ENCODE measurements at places on chromosomes 11 and 22. TPM values are rescaled to one million over a fixed set of nuclear protein-coding genes. Genes with fewer than 3 reads are reported as not detected.
A peak's percentile ranks its signal among the peaks of the same experiment; 100 is the strongest.

CRYBB2 gene
- total RNA-seq = not detected

MMP10 gene
- 0.10 TPM for total RNA-seq

CBL gene
- total RNA-seq = 9.0 TPM

TSPAN4 gene
- total RNA-seq = 86.2 TPM

SCGB1C1 gene
- total RNA-seq = 0.55 TPM

C22orf42 gene
- not detected for total RNA-seq

PRG3 gene
- total RNA-seq = not detected

KCNJ11 gene
- total RNA-seq = 0.35 TPM

MS4A15 gene
- not detected for total RNA-seq

DNA sequence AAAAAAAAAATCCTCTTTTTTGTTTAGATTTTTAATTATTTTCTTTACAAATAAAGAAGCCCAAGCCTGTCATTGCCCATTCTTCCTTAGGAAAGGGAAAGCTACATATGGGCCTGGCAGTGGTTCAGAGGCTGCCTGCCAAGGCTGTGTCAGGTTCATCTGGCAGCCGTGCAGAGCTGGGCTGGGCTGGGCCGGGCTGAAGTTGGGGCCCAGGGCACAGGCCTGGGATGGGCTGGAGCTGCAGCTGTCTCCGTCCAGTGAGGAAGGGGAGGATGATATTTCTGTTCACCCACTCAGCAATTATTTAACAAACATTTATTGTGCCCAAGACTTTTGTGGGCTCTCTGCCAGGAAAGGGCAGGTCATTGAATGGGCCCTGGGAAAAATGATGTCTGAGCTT is 4.6 kb downstream of the PRR5L start:
- DNase-seq = no peak

DNA sequence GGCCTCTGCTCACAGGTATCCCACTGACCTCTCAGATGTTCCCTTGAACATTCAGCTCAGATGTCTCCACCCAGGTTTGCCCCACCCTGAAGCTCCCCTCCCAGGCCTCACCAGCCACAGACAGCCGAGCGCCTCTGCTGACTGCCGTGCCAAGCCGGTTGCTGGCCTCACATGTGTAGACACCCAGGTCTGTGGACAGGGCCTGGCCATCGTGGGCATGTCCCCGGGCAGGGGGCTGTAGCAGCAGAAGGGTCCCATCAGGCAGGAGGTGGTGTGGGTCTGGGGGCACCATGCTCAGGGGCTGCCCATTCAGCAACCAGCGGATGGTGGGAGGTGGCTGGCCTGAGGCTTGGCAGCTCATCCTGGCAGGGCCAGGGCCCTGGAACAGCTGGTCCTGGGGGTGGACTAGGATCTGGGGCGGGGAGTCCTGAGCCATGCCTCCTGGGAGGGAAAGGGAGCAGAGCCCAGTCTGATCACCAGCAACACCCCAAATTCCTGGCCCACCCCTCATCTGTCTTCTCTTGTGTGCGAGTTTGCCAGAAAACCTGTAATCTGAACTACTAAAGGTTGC is 759 bp downstream of the ROBO4 start:
- no peak for DNase-seq

GRCh38 chr11:2144544-2145248 is 5.5 kb upstream of the IGF2 start:
- no peak for DNase-seq

DNA sequence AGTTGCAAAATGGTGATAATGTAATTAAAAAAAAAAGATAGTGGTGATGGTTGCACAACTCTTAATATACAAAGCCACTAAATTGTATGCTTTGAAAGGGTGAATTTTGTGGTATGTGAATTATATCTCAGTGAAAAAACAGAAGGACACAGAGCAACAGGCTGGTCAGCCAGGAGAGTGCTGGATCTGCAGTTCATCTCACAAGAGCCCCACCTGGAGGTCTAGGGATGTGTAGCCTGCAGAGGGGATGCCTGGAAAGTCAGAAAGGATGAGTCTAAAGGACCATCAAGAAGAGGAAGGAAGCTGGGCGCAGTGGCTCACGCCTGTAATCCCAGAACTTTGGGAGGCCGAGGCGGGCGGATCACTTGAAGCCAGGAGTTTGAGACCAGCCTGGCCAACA is 9.0 kb downstream of the POLR3H start:
- peak; percentile 22 for DNase-seq

GRCh38 chr11:130278745-130279144 is 36.0 kb downstream of the ZBTB44 start:
- DNase-seq = no peak

GRCh38 chr11:114426280-114426679 is 13.0 kb upstream of the REXO2 start:
- DNase-seq = no peak

GRCh38 chr11:90919332-90919731 is 696.5 kb upstream of the CHORDC1 start:
- no peak for DNase-seq

DNA sequence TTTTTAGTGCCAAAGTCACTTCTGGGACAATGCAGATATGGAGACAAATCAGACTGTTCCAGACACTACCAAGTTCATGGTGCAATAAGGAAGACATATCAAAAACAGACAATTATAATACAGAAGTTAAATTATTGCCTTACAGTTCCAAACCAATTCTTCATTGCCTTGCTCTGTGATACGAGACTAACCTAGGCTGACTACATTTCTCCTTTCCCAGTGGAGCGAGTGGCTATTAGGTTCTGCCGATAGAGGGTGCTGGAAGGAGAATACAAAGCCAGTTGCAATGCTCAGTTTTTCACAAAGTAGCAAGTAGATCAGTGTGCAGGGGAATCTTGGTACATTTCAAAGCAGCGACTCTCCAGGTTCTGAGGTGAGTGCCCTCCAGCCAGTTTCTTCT is 67.8 kb downstream of the FAM168A start:
- peak; percentile 15 for DNase-seq

- DNase-seq = no peak
Measured at GRCh38 chr22:22512951-22513350, 4.4 kb upstream of the ZNF280B start.

GRCh38 chr11:120336641-120337354 is 585 bp downstream of the ARHGEF12 start:
- DNase-seq = no peak

DNA sequence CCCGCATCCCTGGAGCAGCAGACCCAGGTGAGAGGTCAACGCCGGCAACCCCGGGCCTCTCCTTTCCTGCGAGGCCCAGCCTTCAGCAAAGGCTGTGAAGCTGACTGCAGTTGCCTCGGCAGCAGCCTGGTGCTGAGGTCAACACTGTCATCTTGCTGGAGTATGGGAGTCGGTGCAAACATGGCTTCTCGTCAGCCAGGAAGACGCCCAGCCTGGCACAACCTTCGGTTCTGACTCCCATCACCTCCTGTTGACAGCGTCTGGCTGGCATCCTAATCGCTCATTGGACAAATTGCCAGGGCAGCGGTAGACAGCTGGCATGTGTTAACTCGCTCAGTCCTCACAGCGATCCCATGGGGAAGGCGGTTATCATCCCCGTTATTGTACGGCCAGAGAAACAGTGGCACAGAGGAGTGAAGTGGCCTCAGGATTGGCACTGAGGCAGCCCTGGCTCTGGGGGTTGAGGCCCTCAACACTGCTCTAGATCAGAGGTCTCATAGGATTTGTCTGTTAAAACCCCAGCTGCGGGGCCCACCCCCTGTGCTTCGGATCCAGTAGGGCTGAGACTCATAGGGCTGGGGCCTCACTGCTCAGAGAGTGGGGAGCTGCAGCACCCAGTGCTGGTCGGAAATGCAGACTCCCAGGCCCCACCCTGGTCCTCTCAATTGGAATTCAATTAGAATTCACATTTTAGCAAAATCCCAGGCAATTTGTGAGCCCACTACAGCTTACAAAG is 39.3 kb upstream of the TP53I11 start:
- DNase-seq = no peak

- DNase-seq = no peak
Measured at GRCh38 chr11:61333550-61334433, 764 bp downstream of the TKFC start.

DNA sequence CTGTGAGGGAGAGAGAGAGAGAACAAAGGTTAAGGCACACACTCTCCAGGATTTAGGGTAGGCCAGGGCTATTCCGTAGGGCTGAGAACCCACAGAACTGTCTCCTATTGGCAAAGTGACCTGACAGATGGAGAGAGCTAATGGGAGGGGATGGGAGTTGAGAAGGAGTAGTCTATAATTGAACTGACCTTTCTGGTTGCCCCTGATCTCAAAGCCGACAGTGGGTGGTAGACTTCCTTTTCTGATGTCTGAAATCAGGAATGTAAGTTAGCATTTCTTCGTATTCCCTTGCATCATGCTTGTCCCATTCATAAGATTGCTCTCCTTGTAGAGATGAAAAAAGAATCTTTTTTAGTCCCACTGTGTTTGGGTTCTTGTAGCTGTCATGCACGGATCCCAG is 210.1 kb downstream of the NTM start:
- no peak for DNase-seq

DNA sequence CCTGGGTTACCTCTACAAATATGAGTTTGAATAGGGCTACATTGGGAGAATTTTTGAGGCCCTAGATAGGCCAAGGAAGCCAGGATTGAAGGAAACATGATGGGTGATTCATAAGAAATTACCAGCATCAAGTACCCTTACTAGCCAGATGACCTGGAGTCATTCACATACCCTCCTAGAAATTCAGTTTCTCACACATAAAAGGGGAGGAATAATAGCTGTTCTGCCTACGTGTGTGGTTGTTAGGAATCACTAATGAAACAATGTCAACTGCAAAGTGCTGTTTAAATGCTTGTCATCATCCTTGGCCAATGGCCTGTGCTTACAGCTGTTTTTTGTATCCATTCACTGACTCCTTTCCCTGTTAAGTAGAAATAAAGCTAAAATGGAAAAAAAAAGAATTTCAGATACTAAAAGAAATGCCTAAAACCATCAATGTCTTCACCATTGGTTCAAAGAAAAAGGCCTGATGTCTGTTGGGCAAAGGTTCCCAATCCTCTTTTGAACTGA is 114.4 kb downstream of the NCAM1 start:
- no peak for DNase-seq

- DNase-seq = no peak
Measured at GRCh38 chr22:46055911-46056545, 79.1 kb upstream of the WNT7B start.

DNA sequence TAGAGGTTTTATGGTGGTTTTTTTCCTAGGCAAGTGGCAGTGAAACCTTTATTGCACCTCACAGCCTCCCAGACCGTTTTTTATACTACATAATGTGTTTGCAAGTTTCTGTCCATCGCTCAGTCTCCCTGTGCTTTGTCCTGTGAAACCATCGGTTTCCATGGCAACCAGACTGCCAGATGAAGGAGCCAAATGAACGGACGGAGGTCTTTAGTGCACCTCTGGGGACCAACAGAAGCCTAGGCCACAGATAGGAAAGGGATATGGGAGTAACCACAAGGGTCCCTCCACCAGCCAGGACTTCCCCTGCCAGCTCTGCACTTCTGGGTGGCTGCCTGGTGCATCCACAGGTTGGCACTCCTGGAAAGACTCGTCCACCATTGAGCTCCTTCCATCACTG is 165.0 kb downstream of the CHST1 start:
- DNase-seq = no peak

DNA sequence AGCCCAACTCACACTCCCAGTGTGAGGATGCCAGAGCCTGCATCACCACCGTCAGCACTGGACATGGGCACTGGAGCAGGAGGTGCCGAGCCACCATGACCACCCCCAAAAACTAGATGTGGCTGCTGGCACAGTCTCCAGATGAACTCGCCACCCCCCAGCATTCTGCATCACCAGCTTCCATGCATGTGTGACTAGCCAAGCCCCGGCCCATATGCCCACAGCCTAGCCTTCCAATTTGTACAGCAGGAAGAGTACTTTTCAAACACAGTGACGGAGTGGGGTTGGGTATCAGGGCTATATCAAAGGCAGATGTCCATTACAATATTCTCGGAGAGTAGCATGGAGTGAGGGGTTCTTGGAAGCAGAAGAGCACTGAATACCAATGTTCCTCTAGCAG is 62.9 kb downstream of the SMCO4 start:
- DNase-seq = no peak

- no peak for DNase-seq
Measured at GRCh38 chr11:113865873-113866272, 9.5 kb downstream of the USP28 start.
